Adipocyte (in vitro differentiated cells): ENCODE measurements at places on chromosomes 7 and 10.

DNA sequence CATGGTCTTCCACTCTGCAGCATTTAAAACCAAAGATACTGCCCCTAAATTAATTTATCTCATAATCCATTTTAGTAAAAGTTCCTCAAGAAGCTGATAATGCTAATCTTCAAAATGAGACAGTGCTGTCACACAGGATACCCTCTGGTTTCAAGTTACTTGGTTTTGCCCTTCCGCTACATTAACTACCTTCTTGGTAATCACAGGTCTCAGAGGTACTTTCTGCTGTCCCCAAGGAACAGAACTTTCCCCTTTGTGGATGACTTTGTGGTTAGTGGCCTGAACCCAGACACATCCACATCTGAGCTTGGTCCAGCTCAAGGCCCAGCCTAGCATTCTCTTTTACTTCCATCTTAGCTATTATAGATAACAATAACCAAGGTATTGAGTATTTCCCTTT, 88.8 kb upstream of the TMEM26 start:
- DNase-seq = no peak

DNA sequence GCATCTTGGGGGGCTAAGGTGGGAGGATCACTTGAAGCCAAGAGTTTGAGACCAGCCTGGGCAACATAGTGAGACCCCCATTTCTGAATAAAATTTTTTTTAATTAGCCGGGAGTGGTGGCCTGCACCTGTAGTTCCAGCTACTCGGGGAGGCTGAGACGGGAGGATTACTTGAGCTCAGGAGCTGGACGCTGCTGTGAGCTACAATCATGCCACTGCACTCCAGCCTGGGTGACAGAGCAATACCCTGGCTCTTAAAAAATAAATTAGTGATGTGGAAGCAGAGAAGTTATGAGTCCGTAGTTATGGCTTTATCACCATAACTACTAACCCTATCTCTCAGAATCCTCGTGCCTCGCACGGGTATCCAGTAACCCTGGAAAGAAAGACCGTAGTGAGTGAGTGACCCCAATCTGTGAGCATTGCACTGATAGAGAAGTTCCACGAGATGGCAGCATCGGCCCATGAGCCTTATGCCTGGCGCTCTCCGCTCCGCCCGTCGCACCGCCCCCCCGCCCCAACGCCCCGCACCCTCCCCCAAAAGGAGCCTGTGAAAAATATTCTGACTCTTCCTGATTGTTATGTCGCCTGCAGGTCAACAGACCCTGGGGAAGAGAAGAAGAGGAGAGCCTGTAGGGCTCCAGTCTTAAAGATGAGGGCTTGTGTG, 4.9 kb upstream of the SLC29A3 start:
- DNase-seq = peak; percentile 83

DNA sequence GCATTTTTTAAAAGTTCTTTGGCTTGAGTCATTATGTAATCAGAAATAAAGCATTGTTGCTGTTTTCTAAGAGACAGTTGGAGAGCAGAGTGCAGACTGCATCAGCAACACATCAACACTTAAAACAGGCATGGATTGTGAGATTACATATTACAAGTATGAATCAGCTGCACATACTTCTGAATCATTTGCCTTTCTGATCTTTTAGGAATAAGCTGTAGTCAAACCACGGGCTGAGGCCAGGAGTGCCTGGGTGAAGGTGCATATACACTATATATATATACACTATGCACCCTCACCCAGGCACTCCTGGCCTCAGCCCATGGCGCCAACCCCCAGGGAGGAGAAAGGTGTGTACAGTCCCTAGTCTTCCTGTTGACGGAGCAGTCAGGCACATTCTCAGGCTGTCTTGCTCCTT, 52.4 kb upstream of the DLX6 start:
- peak; percentile 68 for DNase-seq

DNA sequence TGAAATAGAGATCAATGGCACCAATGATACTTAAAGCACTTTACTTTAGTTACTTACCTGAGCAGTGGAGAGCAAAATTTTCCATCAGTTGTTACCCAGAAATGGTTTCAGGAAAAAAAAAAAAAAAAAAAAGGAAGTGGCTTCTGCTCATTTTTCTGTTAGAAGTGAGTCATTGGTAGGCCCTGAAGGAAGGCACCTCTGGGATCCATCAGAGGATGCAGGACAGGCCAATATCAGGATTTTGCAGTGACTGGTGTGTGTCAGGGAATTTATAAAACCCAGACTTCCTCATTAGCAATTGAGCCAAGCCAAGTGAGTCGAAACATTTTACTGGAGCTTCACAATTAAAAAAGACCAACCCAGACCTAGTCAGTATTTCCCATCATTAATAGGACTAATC, 2.3 kb upstream of the SMIM30 start:
- no peak for DNase-seq

DNA sequence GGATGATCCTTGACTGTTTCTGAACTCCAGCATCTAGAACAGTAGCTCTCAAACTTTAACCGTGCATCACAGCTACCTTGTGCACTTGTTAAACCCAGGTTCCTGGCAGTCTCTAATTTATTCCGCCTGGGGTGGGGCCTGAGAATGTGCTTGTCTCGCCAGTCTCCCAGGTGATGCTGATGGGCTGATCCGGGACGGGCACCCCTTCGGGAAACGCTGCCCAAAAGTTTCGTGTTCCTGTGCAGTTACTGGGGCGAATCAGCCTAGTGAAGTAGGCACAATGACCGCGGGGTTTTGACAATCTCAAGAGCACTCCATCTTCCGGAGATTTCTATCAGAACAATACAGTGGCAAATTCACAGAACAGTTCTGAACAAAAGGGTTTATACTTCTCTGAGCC, 29.9 kb downstream of the ADCYAP1R1 start:
- no peak for DNase-seq

- DNase-seq = no peak
These were observed 45.3 kb downstream of the BZW2 start for GRCh38 chr7:16691241-16691640.

DNA sequence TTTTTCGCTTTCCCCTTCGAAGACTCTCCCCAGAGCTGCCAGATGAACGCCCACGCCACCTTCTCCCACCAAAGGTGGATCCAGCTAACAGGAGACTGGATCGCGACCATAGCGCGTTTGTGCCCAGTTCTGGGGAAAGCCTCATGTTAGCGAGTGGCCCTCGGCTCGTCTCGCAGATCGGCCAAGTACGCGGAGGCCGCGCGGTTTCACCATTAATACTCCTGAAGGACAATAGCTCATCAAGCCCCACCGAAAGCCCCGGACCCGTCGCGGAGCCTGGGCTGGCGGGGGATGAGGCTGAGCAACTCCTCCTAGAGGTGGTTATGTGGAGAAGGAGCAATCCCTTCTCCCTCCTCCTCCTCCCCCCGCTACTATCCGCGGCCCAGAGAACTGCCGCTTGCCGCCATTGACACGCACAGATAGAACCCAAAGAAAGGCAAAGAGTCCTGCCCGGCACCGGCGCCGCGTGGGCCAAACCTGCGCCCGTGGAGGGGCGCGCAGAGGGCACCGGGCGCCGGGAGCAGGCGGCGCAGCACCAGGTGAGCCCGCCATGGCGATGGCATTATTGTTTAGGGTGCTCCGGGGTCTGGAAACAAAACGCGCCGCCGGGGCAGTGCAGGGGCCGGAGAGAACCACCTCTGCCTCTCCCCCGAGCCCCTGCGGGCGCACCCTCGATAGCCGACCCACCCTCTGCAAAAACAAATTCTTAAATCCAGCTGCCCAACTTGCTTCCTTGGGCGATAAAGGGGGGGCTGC, at the start of gene MACROH2A2:
TSS of gene MACROH2A2 (plus strand) at position 385 of the 756 bp plus-strand sequence. CDS start 22,813 bp downstream, outside the sequence.
- peak; percentile 90 for DNase-seq

- DNase-seq = no peak
These were observed 101.8 kb upstream of the FZD8 start for GRCh38 chr10:35743851-35744250.

GRCh38 chr10:31145986-31146385, 114.3 kb upstream of the ZNF438 start:
- DNase-seq = no peak

GRCh38 chr10:12235116-12235694, 39.2 kb downstream of the CDC123 start:
- no peak for DNase-seq

DNA sequence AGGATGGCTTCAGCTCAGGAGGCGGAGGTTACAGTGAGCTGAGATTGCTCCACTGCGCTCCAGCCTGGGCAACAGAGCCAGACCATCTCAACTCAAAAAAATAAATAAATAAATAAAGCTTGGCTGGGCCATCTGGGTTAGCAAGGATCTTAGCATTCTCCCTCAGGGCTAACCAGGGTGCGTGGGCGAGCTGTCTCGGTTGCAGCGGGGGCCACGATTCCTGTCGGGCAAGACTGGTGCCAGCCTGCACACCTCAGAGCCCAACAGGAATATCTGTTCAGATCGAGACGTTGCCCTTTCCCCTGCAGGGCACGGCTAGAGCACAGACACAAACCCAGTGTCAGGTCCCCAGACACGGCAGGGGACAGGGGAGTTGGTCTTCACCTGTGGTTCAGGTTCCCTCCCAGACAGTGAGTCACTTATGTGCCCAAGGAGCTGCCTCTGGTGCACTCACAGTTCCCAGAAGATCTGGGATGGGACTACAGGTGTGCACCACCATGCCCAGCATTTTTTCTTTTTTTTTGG, 75.5 kb upstream of the GTF2I start:
- DNase-seq = no peak

DNA sequence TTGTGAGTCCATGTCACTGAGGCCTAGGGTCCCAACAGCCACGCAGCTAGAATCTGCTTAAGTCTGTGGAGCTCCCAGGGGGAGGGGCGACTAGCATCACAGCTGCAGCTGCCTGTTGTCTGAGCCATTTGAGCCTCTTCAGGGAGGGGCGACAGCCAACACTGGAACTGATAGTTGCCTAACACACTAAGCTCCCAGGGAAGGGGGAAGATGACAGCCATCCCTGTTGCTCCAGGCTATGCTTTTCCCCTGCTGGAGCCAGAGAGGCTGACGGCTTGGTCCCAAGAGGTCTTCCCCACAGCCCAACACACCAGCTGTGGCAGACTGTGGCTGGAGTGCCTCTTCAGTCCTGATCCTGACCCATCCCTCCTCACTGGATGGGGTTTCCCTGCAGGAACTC, 817.5 kb downstream of the NXPH1 start:
- DNase-seq = no peak

- no peak for DNase-seq
These were observed 13.8 kb downstream of the HSPA12A start for GRCh38 chr10:116728526-116729096.

GRCh38 chr7:135522509-135522908, 12.6 kb upstream of the CNOT4 start:
- no peak for DNase-seq

DNA sequence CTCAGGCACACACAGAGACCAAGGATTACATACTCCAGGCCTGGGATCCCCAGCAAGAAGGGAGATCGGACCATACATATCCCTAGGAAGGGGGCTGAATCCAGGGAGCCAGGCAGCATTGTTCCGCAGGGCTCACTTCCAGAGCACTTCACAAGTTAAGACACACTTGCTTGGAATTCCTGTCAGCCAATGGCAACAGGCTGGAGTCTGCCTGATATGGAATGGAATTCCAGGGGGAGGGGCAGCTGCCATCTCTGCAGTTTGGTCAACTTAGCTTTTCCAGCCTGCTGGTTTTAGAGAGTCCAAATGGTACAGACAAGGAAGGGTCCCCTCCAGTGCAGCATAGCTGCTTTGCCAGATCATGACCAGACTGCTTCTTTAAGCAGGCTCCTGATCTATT, 290.0 kb upstream of the GLI3 start:
- DNase-seq = no peak

- DNase-seq = peak; percentile 71
These were observed 97.8 kb upstream of the PRPS1L1 start for GRCh38 chr7:18125476-18125875.

DNA sequence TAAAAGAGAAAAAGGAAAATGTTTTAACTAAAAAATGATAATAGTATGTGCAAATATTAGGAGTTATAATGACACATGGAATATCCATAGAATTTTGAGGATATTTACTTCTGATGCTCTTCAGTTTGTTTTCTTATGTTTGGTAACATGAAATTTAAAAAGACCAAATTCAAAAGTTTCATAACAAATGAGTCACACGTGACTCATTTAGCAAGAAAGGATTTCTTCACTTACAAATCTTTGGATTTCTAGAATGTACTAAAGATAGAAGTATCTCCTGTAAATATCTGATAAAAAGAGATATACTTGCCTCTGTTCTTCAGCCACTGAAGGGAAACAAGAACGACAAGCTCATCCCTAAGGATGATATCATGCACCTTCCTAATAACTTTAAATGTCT, 774.5 kb upstream of the LRRTM3 start:
- peak; percentile 15 for DNase-seq

DNA sequence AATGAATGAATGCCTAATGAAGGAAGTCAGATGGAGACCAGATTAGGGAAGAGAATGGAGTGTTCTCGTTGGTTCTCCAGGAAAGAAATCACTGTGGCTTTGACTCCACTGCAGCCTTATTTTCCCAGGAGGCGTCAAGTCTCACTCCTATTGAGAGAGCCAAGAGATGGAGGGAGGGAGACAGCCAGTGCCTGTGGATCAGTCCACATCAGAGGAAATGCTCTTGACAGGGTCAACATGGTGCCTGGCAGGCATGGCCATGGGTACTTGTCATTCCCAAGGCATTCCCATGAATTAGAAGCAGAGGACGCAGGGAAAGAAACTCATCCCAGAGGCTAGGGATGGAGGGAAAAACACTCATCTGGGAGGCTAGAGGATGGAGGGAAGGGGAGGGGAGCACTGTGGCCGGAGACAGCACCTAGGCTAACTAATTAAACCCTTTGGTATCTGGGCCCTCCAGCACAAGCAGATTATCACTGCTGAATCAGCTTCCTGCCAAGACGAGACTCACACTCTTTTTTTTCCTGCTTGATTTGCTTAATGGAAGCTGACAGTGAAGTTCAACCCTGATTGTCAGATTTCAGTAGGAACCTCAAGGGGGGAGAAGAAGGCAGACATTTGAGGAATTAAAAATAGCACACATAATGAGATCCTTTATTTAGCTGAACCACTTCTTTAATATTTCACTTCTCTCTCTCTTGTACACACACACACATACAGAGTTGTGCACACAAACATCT, 1233.2 kb upstream of the AUTS2 start:
- no peak for DNase-seq

GRCh38 chr7:38669965-38670520, 38.9 kb upstream of the AMPH start:
- peak; percentile 47 for DNase-seq
